ENCODE measurements at places on chromosomes 7 and 10.

DNA sequence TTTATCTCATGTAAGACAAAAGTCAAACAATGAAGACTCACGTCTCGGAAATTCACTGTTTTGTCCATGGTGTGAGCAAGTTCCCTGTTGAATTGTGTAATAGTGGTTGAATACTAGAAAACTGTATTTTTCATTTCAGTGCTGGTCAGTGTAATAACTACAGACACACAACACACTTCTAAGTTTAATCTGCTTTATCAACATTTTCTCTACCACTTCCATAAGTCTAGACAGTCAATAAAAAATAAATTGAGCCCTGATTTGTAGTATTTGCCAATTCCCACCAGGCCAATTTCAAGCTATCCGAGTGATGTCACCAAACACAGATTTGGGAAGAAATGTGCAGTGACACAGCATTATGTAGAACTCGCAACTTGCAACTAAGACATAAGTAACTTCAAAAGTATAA is 81.9 kb downstream of the GPR141 start:
- no peak for DNase-seq

DNA sequence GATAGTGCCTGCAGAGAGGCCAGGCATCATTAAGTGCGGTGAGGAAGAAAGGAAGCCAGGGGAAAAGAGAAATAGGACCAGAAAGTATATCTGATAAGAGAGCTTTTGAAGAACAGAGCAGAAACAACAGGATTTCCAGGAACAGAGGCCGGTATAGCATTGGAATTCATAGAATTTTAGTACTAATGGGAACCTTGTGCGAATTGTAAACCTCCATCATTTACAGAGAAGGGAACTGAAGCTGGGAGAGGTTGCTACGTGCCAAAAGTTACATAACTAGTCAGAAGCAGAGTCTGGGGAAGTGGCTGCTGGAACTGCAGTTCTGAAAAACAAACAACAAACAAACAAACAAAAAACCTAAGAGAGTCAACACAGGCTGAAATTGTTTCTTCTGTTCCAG is 5.4 kb upstream of the ZMYND11 start:
- DNase-seq: no peak

DNA sequence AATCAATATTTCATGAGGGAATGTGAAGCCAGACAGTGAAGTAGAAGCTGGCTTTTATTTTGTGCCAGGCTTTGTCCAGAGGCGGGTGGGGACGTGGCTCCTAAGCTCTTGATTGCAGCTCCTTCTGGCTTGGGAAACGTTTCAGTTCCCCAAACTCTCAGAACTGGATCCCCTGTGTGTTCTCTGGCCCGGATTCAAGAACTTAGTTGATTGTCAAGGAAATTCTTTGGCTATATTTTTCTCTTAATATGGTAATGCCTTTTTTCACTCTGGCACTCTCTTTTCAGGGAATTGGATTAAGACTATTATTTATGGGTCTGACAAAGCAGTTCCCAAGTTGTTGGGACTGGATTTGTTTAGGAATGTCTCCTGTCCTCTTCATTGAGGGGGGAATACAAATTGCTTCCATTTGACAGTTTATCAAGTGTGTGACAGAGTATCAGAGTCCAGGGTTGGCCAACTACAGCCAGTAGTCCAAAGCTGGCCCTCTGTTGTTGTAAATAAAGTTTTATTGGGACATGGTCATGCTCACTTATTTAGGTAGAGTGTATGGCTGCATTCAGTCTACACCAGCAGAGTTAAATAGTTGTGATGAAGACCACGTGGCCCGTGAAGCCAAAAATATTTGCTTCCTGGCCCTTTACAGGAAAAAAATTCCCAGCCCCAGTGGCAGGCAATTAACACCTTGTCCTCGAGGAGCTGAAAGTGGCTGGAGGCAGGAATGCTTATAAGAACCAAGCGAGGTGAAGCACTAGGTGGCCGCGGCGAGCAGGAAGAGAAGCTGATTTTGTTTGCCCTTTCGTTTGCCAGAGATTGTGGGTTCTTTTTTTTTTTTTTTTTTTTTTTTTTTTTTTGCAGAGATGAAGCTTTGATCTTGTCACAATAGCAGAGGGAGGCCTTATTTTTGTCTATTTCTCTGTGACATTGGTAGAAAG is 34.3 kb downstream of the HTRA1 start:
- DNase-seq: no peak

DNA sequence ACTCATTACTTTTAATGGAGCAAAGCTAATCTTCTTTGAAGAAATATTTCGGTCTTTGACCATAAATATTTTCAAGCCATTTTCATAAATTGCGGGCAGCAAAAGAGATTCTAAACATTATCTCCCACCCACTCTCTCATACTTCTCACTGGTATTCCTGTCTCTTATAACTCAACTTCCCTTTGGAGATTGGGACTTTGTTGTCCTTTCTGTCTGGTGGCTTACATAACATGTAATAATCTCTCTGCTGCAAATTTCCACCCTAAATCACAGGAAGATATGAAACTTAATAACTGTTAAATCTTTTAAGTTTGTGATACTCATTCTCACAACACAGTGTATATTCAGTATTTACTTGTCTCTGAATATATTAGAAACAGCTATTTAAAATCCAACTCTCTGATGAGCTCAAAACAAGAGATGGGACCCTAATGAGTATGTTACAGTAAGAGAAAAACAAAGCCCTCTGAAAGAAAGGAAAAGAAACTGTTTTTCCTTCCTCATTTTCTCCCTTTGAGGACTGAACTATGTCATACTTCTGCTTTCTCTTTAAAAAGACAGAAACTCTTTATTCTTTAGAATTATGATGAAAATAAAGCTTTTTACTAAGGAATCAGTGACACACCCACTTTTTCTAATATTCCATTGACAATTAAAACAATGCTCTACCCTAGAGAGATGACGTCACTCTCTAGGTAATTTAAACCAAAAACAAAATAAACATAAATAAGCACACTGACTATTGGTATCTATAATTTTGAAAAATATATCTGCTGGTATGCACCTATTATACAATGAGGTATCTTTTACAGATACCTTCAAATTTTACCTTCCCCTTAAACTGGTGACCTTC is 14.7 kb downstream of the CALCR start:
- DNase-seq: no peak

DNA sequence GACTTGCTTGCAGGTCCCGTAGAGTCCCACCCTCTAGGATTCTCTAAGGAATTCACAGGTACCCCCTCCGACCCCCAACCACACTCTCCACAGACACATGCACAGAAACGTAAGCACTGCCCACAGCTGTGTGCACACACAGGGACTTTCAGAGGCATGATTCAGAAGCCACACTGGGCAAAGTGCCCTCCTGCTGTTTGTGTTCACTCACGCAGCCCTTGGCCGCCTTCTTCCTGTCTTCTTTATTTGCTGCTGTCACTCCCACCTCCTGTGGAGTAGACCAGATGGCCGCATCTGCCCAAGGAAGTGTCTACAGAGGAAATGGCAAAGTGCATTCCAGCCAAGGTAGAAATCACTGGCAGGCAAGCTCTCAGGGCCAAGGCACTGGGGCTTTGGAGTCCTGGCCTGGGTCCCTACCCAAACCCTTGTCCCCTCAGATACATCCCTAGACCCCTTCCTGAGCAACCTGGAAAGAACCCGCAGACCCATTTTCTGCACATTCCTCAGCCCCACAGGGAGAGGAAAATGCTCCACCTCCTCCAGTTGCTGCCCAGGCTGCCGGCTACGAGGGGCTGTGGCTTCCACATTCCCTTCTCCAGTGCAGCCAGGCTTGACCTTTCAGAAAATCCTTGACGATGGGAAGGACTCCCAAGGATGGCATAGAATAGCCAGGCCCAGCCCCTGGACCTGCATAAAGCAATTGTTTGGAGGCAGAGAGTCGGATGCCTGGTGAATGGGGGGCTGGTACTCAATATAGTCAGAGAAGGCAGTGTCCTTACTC is 21.6 kb upstream of the GIMAP8 start:
- no peak for DNase-seq

DNA sequence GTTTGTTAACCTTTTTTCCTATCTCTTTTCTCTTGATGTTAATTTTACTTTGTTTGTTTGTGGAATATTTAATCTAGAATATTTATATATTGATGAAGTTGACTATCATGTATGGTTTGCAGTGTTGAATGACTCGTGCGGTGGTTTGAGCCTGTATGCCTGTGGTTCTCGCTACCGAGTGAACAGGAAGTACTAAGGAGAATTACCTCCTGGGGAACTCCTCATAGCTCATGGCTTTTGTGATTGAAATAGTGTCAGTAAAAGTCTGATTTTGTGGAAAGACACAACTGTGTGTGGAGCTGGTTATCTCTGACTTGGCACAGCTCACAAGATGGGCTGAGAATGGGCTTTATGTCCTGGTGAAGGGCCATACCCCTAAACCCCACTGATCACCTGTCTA is 498.6 kb downstream of the GLRX3 start:
- no peak for DNase-seq

- no peak for DNase-seq
These were observed 24.5 kb downstream of the FOXK1 start for GRCh38 chr7:4706384-4707216.

DNA sequence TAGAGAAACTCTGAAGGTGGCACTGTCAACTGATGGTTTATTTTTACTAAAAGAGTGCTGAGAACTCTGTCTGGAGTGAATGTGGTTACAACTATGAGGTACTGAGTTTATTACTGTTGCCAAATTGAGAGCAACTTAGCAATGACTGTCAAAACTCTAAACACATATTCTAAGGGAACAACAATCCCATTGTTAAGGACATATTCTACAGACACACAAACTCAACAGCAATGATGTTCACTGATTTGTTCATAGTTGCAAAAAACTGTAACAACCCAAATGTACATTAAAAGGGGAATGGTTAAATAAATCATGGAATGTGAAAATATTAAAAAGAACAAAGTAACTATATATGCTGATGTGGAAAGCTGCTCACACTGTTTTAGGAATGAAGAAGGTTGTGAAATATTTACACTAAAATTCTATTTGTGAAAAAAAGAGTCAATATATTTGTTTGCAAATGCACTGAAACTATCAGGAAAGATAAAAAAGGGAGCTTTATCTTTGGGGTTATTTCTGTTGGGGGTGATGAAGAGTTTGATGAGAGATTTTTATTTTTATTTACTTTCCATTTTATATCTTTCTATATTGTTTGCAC is 12.9 kb downstream of the PON2 start:
- peak; percentile 25 for DNase-seq

- DNase-seq: no peak
These were observed 61.8 kb downstream of the INHBA start for GRCh38 chr7:41641011-41641664.

DNA sequence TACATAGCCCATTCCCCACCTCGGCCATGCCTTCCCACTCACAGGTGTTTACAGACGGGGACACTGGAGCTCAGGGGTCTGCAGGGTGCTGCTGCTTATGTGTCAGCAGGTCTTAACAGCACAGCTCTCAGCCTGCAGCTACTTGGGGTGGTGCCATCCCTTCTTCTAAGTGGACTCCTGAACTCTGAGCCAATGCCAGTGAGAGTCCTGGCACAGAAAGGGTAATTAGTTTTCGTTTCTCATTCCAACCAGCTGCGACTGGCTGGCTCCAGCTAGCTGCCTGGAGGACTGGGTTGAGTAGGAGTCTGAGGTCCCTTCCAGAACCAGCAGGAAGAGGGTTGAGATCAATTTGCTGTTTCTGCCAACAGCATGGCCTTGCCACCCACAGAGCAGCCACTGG is 88.3 kb upstream of the AGK start:
- DNase-seq: no peak

DNA sequence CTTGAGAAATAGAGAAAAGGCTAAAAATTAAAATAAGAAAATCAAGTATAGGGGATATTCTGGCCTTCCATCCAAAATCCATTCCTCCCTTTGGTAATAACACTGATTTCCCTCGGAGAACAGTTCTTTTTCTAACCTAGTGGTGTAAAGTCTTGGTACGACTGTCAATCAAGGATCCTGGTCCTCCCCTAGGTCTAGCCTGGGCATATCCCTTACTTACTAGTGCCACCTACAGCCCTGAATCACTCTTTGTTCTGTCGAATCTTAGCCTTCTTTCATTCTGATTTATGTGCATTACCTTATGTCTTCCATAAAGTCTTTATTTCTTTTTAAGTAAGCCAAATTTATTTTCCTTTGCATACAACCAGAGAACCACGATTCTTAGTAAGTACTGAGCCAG is 298.7 kb upstream of the LRRTM3 start:
- peak; percentile 34 for DNase-seq

DNA sequence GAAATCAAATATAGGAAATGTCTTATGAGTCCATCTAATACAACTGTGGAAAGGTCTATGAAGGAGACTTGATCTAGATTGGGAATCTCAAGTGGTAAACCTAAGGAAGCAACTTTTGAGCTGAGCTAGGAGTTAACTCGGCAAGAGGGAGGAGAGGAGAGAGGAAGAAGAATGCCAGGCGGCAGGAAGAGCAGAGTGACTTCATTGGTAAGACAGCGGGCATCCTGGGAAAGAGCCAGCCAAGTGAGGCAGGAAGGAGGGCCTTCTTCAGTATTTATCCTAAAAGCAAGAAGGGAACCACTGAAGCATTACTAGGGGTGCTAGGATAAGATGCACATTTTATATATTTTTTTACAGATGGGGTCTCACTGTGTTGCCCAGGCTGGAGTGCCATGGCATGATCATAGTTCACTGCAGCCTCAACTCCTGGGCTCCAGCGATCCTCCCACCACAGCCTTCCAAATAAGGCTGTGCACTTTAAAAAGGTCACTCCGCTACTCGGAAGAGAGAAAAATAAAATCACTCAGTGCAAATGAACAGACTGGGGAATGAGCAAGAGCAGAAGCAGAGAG is 2.0 kb downstream of the BCL7B start:
- no peak for DNase-seq

DNA sequence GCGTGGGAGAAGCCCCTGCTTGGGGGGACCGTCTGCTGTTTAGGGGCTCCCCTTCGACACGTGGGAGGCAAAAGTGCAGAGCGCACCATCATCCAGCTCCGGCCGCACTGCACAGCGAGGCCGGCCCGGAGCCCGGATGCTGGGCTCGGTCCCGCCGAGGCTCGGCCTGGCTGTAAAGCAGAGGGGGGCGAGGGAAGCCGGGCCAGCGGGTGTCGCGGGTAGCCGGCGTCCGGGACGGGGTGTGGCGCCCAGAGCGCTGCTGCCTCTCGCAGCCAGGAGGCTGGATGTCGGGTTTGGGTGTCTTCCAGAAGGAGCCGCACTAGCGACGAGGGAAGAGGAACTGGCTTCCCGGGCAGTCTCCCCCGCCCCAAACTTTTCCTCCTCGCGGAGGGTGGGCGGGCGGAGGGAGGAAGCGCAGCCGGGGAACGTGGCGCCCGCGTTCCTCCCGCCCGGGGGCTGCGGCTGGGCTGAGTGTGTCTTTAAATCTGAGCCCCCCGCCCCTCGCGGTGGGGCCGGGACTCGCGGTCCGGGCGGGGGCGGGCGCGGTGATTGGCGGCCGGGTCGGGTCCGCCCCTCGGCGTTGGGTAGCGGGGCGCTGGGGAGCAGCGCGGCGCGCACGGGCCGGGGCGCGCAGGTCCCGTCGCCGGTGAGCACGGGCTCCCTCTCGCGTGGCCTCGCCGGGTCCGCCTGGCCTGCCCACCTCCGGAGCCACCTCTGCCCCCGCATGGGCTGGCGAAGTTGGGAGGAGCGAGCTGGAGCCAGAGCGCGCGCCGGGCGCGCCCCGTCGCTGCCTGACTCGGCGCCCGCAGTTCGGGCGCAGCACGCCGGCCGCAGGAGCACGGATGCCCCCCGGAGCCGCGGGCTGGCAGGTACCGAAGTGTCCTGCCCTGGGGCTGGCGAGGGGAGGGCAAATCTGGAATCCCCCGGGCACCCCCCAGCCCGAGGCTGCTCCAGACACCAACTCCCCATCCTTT is at the start of gene PALD1:
TSS of gene PALD1 (plus strand) at position 577 of the 974 bp plus-strand sequence. CDS start 47,185 bp downstream, outside the sequence.
- DNase-seq: no peak

GRCh38 chr7:21367081-21367480 is 60.8 kb upstream of the SP4 start:
- DNase-seq: no peak
